Stimulated activated CD4-positive, alpha-beta T cell treated with anti-CD3 and anti-CD28 coated beads, TNF-alpha, amount 100 ng/mL, for 1 hour (primary cell): ENCODE measurements at places on chromosomes 16 and 17.

DNA sequence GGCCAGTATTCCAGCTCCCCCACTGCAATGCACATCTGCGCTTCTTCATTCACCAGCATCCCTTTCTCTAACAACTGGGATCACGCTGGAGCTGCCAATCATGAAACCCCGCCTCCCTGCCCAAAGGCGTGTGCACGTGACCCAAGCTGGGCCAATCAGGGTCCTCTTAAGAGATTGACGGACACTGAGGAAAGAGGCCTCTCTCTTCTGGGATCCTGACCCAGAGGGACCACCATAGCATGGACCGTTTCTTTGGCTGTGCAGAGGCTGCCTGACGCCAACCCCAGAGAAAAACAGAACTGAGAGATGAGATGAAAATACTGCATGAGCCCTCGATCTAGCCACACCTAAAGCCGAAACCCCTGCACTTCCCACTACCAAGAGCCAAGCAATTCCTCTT lies 32.0 kb downstream of the COTL1 start:
- DNase-seq, result no peak

DNA sequence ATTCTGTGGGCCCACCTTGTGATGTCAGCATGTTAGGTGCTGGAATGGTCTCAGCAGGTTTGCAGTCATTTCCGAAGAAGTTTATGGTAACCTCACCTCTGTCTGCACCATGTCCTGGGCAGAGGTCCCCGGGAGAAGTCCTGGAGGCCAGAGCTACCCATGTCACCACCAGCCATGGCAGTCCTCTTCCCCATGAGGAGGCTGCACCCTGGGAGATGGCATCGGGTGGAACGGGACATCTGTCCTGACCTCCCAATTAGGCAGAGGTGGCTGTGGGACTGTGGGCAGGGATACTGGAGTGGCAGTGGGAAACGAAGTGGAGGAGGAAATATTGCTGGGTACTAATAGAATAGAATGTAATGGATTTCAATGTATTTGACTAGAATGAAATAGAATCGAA lies 511.8 kb upstream of the WSB1 start:
- DNase-seq, result no peak

GRCh38 chr17:58873926-58874325 lies 118.3 kb downstream of the PPM1E start:
- no peak for DNase-seq

- no peak for DNase-seq
Measured at GRCh38 chr17:82684228-82684841, 14.2 kb downstream of the RAB40B start.

- DNase-seq, result no peak
Measured at GRCh38 chr16:27595475-27595874, 45.5 kb downstream of the KATNIP start.
